CD4-positive, CD25-positive, alpha-beta regulatory T cell (primary cell): ENCODE measurements at places on chromosomes 7 and 10.

DNA sequence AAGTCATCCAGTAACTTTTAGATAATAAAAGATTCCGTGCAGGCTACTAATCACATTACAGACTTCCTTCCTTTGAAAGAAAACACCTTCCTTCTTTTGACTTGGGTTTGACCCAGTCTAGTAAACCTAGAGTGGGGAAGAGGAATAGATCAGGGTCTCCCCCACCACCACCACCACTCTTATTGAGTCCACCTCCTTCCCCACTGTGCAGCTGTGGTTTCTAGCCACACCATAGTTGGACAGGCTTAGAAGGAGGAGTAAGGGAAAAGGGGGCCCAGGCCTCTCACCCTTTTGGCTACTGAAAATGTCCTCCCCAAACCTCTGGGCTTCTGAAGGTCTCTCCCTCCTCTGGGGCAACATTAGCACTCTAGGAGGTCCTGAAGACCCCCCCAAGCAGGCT, 372.7 kb downstream of the CALN1 start:
- no peak for DNase-seq

GRCh38 chr7:103717574-103717973, 271.6 kb upstream of the SLC26A5 start:
- no peak for DNase-seq

DNA sequence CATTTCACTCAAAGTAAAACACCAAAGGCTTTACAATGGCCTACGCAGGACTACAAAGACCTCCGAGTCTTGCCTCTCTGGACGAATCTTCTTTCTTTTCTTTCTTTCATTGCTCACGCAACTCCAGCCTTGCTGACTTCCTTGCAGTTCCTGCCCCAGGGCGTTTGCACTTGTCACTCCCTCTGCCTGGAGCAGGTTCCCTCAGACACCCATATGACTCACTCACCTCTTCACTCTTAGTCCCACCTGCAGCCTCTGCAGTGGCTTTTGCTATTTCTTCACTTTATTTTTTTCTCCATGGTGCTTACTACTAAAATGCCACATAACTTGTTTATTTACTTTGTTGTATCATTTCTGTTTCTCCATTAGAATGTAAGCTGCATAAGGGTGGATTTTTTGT, 33.1 kb downstream of the GHRHR start:
- DNase-seq: no peak

DNA sequence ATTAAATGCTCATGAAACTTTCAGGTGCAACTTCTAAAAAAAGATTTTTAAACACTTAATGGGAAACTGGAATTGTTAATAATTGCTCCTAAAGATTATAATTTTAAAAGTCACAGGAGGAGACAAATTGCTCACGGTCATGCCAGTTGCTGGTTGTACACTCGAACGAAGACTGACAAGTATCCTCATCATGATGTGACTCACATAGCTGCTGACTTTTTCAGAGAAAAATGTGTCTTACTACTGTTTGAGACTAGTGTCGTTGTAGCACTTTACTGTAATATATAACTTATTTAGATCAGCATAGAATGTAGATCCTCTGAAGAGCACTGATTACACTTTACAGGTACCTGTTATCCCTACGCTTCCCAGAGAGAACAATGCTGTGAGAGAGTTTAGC, 79.3 kb downstream of the ITGB8 start:
- DNase-seq: no peak

- peak; percentile 32 for DNase-seq
Observed at GRCh38 chr10:24952707-24953645, 570 bp upstream of the PRTFDC1 start.

- DNase-seq: no peak
Observed at GRCh38 chr10:71795248-71795647, 21.9 kb upstream of the VSIR start.

GRCh38 chr7:18191862-18192625, 164.4 kb upstream of the PRPS1L1 start:
- DNase-seq: no peak

GRCh38 chr10:21969326-21970287, 33.9 kb downstream of the DNAJC1 start:
- no peak for DNase-seq

- DNase-seq: no peak
Observed at GRCh38 chr7:116752305-116753074, 80.5 kb downstream of the MET start.

DNA sequence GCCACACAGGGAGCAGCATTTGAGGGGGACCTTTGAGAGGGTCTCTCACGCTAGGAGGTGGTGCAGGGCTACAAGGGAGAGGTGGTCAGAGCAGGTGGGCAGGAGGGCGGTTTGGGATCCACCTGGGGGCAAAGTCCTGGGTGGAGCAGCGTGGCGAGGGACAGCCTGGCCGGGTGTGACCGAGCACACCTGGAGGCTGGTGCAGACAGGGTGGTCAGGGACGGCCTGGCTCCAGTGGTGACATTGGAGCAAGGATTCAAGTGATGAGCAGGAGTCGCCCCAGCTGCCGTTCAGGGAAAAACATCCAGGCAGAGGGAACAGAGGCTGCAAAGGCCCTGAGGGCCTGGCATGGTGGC, 36.0 kb downstream of the CLIP2 start:
- DNase-seq: no peak

DNA sequence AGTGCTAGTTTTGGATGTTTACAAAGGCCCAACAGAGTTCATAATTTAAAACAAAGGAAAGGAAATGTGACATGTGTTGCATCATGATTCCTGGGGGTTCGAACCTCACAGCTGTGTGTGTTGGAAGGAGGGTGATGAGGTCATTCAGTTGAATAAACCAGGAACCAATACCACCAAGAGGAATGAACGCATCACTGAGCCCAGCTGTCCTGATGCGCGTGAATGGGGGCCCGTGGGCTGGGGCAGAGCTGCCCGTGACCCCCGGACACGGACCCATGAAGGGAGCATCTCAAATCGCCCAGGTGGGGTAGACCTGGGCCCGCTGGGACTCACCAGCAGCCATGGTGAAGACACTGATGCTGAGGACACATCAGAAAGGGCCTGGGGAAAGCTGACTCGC, 33.0 kb downstream of the BRI3 start:
- no peak for DNase-seq

DNA sequence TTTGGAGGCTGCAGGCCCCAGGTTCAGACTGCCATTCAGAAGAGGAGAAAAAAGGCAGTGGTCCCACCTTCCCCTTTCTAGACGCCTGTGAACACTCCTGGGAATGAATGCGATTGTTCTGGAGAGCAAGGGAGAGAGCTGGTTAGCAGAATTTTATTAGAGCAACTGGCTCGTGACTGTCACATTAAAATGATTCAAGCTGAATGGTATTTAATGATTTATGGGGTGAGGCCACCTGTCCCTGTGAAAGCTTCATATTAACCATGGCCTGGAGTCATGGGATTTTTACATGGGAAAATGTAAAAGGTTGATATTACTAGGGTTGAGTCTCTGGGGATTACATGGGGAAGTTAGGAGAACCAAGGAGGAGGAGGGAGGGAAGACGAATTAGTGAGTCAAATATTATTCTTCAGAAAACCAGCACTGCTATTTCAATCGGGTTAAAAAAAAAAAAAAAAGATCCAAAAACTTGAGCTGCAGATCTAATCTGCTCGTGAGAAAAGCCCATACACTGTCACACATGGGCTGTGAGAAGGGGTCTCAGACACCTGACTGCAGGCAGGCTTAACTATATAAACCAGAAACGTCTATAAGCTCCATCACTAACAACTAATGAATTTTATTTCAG, 8.3 kb downstream of the CXCL12 start:
- DNase-seq: no peak
